MG63 (cell line): ENCODE measurements at places on chromosomes 2 and 18. TPM values are rescaled to one million over a fixed set of nuclear protein-coding genes. Genes with fewer than 3 reads are reported as not detected.

Gene EMILIN2
- 12.1 and 24.7 TPM in 2 replicates for total RNA-seq

Gene VWA3B
- total RNA-seq = not detected in 2 replicates

Gene DCDC2C
- total RNA-seq = not detected in 2 replicates

Gene MEIS1
- total RNA-seq = 3.6 and 7.4 TPM in 2 replicates

Gene CABYR
- not detected in 2 replicates for total RNA-seq

Gene PIEZO2
- 11.1 and 42.7 TPM in 2 replicates for total RNA-seq

Gene CDKL4
- total RNA-seq = 0.30 TPM in 1 of 2 replicates, not detected in the other

Gene CFAP221
- total RNA-seq = not detected in 2 replicates

Gene ABCG5
- total RNA-seq = not detected in 2 replicates

DNA sequence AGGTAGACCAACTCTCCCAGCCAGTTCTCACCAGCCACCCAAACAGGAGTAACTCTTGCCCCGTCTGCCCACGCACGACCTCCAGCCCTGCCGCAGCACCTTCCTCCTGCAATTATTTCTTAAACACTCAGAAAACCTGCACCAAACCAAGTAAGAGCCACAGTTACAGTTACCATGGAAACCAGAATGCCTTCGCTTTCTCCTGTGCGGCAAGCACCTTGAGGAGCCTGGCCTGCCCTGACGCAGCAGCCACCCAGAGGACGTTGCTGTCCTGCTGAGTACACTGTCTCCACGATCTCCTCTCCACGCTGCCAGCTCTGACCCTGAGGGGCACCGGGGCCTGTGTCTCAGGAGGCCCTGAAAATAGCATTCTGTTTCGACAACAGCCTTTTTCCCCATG, 94.3 kb upstream of the SMIM21 start:
- no peak for DNase-seq

- no peak for DNase-seq
Measured at GRCh38 chr2:54541995-54542394, 85.9 kb downstream of the SPTBN1 start.

- DNase-seq = peak; percentile 76
Measured at GRCh38 chr2:112626604-112627059, 19.1 kb upstream of the SLC20A1 start.

- peak; percentile 20 for DNase-seq
Measured at GRCh38 chr18:58258692-58259342, 214.8 kb downstream of the NEDD4L start.

- peak; percentile 13 for DNase-seq
Measured at GRCh38 chr18:11808001-11808855, 43.0 kb upstream of the CHMP1B start.

DNA sequence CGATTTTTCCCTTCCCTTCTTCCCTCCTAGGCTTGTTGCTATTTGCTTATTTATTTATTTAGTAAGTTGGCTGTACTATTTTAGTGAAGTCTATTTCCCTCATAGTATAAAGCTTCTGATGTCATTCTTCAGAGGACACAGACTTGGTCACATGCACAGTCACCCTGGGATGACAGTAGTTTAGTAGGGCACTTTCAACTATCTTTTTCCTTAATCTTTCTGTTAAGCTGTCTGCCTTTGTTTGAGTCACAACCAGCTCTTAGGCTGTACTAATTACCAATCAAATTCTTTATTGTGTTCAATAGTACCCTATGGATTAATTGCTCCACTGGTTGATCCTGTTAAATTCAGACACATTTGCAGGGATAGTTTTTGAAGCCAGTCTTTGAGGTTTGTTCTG, 26.9 kb upstream of the RAB31 start:
- DNase-seq = no peak

- no peak for DNase-seq
Measured at GRCh38 chr2:200592406-200593075, 6.7 kb downstream of the AOX1 start.

GRCh38 chr18:46656326-46657114, 500 bp downstream of the LOXHD1 start:
- DNase-seq = no peak

DNA sequence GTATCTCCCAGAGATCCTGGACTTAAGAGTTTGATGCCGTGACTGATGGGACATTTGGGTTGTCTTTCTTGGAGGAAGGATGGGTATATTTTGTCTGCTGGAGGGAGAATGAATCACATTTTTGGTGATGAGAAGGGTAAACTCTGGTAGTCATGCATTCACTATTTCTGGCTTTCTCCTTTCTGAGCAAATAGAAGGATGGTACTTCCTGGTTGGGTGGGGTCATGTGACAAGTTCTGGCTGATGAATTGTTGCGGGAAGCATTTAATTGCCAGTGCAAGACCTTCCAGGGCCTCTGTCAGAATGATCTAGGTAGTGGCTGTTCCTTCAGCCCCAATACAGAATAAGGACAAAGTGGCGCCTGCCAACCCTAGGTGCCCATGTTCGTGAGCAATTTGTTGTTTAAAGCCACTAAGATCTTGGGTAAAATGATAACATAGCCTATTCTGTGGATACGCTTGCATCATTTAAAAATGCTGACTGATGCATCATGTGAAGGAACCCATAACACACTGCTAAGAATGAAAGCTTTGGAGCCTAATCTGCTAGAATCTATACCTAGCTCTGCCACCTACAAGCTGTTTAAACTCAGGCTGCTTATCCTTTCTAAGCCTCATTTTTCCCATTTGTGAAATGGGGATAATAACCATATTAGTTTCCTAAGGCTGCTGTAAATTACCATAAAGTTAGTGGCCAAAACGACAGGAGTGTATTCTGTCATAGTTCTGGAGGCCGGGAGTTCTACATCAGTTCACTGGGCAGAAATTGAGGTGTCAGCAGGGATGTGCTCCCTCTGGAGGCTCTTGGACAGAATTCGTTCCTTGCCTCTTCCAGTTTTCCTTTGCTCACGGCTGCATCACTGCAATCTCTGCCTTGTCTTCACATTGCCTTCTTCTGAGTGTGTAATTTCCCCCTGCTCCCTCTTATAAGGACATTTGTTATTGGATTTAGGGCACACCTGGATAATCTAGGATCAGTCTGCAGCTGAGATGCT, 281.3 kb downstream of the AGPS start:
- DNase-seq = no peak

DNA sequence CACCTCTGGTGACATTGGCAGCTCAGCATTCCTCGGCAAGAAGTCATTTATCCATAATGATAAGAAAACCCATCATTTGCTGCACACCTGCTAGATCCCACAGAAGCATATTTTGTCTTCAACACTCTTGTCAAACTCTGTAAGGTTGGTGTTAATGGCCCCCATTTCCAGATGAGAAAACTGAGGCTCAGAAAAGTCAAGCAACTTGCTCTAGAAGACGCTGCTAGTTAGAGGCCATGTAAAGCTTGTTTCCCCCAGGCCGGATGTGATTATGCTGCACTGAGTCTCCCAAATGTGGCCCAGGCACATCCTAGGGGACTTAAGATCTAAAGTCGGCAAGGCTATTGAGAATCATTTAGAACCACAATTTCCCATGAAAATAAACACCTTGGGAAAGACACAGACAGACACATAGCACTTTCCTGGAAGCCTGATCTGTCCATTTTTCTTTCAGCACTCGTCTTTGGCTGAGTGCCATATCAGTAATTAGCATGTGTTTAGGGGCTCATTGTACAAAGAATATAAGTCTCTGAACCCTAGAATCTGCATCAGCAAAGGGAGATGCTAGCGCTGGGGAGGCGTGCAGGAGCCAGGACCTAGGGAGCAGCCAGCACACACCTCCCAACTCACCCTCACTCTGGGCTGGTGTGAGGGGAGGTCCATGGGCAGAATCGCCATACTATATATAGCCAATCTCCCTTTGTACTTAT, 39.3 kb downstream of the C1QL2 start:
- no peak for DNase-seq

GRCh38 chr18:61929881-61930640, 37.3 kb upstream of the RNF152 start:
- no peak for DNase-seq

DNA sequence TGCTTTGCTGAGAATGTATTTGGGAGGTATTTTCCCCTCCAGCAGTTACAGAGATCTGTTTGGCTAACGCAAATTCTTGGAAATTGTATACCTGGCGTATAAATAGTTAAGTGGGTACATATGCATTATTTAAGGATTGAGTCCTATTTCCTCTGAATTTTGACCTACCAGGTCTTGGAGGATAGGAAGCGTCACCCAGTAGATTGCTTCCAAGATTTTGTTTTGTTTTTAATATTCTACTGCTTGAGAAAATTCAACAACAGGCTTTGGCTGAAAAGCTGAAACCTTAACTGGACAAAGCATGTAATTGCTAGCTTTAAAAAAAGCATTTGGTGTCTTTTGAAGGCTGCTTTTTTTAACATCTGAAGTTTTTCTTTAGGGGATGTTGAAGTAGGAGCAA, 150.1 kb downstream of the WDSUB1 start:
- no peak for DNase-seq

- no peak for DNase-seq
Measured at GRCh38 chr2:182280118-182280517, 146.7 kb downstream of the PDE1A start.

DNA sequence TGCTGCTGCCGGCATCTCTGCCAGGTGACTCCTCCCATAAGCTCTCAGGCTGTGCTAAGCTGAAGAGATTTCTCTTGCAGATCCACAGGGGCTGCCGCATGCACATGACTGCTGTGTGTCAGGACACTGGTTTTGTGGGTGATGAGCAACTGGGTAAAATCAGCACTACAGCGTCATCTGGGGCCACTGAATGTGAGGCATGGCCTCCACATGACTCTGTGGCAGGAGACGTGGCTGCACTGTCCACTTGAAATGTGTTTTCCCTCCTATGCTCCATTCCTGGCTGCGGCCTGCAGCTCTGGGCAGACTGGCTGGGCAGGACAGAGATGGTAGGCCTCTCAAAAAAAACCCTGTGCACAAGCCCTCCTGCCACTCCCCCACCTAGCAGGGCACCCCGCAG, 63.6 kb downstream of the MARCO start:
- no peak for DNase-seq

DNA sequence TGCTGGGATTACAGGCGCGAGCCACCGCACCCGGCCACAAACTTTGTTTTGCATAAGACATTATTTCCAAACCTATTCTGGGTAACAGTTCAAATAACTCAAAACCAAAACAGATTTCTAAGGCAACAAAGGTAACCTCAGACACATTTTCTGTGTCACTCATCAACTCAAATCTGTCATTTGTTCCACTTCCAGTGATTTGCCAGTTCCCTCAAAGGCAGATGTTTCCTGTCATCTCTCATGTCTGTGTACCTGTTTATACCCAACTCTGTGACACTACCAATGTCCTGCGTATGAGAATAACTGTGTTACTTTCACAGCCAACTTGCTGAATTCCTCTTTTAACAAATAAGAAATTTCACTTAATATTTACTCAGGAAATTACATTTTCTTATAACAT, 54.4 kb downstream of the SCN3A start:
- DNase-seq = no peak

- peak; percentile 64 for DNase-seq
Measured at GRCh38 chr2:67268797-67269196, 128.3 kb upstream of the ETAA1 start.

DNA sequence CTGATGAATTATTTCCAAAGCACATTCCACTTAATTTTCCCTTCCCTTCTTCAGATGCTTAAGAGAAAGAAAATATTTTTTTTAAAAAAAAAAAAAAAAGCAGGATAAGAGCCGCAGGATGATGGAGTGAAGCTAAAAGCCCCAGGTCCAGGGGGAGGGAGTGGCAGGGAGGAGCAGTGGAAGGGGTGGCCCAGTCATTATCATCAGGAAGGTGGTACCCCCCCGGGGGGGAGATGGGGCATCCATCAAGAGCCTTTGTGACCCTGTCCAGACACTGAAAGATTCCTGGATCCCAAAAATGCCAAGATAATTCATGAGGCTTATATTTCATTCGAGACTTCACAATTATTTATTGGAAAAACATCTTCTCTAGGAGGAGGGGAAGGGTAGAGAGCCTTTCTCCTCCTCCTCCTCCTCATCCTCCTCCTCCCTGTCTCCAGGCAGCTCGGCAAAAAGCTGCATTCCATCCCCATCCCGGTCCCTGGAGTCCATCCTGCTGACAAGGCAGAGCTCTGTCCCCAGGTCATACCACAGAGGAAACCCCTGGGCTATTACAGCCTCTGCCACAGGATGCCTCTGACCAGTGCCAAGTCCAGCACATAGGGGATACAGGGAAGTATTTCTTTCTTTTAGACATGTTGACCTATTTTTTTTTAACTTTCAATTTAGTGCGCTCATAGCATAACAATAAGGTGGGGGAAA, 125.3 kb downstream of the TWIST2 start:
- DNase-seq = peak; percentile 42

GRCh38 chr2:66688951-66689350, 254.0 kb downstream of the MEIS1 start:
- DNase-seq = no peak

- DNase-seq = no peak
Measured at GRCh38 chr2:212900715-212901114, 250.7 kb downstream of the IKZF2 start.

- DNase-seq = no peak
Measured at GRCh38 chr2:130347220-130347925, 4.7 kb downstream of the IMP4 start.
